Fibroblast of lung (primary cell): ENCODE measurements at places on chromosomes 5 and 9.

GRCh38 chr9:18438300-18438925, 35.5 kb upstream of the ADAMTSL1 start:
- peak; percentile 56 for DNase-seq

DNA sequence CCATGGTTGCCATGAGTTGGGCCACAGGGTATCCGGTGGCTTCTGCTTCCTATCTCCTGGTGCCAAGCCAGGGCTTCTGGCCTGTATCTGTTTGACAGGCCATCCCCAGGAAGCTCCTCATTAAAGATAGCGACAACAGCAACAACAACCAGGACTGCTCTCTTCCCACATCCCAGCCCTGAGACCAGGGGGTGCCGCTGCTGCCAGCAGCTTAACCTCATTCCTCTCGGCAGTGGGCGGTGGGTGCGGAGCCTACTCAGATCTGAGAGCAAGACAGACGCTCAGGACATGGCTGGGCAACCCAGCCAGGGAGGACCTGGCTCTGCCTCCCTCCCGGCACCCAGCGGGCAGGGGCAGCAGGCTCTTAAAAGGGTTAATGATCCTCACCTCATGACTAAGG, 98.3 kb downstream of the PSD2 start:
- DNase-seq, result no peak

DNA sequence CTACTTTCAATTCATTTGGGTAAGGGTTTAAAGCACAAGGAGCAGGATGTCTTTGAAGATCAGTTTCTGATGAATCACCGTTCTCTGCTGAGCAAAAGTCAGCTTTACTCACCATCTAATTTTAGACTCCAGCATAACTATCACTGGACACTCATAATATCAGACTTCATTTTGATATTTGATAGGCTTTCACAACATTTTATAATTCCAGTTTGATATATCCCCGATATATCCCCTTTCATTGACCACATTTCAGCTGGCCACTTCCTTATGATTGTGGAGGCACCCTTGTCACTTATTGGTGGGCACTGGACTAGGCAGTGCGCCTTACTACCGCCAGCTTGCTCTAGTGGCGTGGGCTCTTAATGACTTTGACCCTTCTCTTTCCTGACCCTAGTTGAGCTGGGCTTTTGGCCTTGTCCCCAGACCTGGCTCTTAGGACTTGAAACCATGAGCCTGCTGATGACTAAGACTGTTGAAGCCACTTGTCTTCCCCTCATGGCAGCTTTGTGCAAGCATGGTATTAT, 46.8 kb downstream of the CYSTM1 start:
- DNase-seq, result peak; percentile 87

DNA sequence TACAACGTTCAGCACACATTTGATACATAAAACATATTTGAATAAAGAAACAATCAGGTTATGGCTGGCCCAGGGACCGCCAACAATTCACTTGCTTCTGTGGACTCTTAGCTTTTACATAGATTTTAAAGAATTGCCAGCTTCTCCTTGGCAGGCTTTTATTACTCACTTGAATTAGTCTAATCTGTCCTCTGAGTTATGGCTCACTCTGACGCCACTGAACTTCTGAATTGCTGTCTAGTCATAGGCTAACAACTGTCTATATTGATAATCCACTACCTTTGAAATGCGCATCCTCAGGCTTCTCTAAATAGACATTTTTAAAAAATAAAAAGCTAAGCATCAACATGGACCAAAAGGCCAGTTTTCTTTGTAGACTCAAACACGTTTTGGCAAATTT, 317.4 kb upstream of the SGCD start:
- DNase-seq, result no peak

DNA sequence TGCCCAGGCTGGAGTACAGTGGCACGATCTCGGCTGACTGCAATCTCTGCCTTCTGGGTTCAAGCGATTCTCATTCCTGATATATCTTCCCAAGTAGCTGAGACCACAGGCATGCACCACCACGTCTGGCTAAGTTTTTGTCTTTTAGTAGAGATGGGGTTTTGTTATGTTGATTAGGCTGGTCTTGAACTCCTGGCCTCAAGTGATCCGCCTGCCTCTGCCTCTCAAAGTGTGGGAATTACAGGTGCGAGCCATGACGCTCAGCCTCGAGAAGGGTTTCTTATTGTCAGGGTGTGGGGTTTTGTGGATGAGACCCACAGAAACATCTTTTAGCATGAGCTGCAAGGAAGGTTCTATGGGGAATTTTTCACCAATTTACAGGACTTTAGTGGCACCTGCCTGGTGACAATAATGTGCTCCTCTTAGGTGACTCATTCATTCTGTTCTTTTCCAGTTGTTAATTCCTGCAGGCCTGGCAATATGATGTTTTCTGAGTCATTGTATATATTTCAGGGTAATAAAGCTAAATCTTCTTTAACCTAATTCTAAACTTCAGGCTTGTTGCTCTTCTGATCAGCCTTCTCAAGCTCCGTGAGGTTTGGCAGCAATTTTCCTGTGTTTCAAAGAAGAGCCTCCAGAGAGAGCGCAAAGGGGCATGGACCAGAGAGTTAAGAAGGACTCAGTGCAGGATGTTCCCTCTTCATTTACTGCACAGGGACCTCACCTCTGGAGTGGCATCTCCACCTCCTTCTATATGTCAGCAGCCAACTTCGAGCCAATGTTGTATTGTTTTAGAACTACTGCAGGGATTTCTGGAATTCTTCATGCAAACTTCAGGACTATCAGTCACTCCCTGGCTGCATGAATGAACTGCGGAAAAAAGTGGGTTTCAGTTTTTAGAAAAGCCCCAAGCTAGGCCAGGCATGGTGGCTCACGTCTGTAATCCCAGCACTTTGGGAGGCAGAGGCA, 77.8 kb upstream of the ZNF618 start:
- peak; percentile 19 for DNase-seq

GRCh38 chr5:143319437-143320227, 83.9 kb downstream of the NR3C1 start:
- no peak for DNase-seq

DNA sequence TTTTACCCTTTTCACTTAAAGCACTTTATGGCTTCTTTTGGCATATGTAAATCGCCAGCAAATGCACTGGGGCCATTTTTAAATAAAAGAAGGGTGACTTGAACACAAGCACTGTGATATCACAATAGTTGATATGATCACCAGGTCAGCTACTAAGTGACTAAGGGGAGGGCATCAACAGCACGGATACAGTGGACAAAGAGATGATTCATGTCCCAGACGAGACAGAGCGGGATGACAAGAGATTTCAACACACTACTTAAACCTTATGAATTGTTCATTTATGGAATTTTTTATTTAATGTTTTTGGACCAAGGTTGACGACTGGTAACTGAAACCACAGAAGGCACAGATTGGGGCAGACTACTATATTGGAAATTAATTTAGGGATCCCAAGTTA, 54.1 kb downstream of the RORB start:
- no peak for DNase-seq

- peak; percentile 76 for DNase-seq
These were observed 88.0 kb downstream of the NLN start for GRCh38 chr5:65809817-65810531.

DNA sequence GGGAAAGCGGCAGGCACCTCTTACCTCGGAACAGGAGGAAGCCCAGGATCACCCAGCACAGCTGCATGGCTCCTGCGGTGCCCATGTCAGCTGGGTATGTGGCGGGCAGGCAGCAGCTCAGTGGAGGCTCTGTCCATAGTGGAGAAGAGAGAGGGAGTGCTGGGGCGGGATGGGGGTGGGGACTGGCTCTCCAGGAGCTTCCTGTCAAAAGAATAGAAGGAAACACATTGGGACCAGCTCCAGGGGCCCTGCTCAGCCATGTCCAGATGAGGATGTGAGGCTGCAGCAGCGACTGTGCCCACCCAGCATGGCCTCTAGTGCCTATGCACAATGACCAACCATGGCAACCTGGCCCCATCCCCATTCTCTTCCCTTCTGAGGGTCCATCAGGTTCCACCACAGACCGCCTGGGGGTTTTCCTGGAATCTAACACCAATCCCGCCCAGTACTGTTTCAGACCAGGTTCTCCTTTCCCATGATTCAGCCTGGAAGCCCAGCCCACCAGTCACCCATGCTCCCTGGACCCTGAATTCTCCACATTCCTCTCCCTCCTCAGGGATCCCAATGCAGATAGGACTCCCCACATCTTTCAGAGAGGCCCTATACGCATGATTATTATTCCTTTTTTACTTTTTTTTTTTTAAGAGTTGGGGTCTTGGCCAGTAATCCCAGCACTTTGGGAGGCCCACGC, at the start of gene ECSCR:
ECSCR (minus strand) TSS at position 158 of the 691 bp plus-strand sequence; CDS start at position 85, 73 bp downstream.
- DNase-seq, result peak; percentile 37

DNA sequence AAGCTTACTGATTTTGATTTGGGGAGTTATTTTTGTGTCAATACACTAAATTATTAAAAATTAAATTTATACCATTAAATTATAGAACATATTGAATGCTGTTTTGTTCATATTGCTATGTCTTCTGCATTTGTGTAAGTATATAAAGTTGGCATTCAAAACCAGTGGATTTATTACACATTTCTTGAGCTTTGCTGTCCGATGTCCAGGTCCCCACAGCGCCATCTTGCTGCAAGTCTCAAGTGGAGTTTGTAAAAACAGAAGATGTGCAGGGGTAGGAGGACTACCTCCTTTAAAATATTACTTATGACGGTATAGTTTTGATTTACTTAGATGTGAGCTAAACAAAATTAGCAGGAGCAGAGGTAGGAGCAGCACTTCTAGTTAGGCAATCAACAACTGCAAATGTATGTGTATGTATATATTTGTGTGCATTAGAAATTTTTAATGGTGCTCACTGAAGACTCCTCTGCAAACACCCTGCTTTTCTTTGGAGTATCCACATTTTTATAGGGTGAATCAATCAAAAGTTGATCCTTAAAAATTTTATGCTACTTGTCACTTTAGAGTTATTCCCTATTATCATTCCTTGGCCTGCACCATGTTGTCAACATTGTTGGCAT, 37.4 kb downstream of the CPEB4 start:
- DNase-seq, result peak; percentile 72

DNA sequence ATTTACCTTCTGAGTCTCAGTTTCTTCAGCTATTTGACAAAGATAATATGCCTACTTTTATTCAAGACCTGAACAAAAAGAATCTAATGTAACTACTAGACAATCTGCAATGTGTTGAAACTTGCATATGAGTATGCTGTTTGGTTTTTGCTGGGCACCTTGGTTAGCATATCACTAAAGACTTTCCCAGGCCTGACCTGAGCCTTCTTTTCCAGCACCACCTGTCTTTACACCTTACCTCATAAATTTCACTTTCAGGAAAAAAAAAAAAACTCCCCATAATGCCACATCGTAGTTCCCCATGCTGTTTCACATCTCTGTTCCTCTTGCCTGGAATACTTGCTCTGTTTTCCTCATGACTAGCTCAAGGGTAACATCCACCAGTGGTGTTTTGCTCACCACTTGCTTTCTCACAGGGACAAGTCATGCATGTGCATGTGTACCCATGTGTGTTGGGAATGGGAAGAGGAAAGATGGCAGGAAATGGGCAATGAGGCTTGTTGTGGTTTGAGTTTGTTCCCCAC, 45.6 kb upstream of the TLE4 start:
- DNase-seq, result no peak

DNA sequence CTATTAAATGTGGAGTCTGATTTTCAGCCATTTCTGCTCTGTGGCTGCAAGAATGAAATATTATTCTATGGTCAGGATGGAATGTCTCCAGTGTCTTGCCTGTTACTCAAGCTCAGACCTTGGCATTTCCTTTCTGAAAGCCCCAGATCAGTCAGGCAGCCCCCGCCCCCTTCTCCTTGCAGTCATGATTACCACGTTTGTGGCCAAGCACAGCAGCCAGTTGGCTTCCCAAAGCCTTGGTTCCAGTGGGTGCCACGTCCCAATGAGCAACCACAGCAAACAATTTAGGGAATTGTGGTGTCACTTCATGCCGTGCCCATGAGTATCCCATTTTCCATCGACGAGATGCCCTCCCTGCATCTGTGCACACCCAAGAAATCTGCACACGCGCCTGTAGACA, 9.7 kb upstream of the OBP2A start:
- DNase-seq, result no peak

GRCh38 chr9:14308853-14309145, 5.1 kb downstream of the NFIB start:
- DNase-seq, result peak; percentile 53

DNA sequence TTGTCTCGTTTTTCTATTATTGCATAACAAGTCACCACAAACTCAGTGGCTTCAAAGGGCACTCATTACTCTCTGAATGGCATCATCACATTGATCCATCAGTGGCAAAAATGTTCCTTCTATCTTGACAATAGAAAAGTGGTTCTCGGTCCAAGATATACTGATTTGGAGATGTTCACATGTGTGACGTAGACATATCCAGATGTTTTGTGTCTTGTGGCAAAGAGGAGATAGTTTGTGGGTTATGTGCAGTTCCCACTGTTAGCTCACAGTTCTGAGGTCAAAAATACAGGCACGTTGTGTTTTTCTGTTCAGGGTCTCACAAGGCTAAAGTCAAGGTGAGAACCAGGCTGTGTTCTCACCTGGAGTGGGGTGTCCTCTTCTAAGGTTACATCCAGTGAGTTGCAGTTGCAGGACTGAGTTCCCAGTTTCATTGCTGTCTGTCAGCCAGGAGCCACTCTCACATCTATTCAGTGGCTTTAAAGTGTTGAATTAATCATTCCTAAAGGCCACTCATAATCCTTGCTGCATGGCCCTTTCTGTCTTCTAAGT, 55.3 kb downstream of the GAS1 start:
- DNase-seq, result peak; percentile 60

DNA sequence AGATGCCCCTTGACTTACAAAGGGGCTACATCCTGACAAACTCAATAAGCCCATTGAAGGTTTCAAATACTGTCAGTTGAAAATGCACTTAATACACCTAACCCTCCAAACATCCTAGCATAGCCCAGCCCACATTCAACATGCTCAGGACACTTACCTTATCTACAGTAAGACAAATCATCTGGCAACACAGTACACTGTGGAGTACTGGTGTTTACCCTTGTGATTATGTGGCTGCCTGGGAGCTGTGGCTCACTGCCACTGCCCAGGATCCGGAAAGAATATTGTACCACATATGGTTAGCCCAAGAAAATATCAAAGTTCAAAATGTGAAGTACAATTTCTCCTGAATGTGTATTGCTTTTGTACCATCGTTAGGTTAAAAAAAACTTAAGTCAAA, 562.2 kb downstream of the HTR1A start:
- no peak for DNase-seq
